ENCODE measurements at places on chromosomes 11 and 22.

DNA sequence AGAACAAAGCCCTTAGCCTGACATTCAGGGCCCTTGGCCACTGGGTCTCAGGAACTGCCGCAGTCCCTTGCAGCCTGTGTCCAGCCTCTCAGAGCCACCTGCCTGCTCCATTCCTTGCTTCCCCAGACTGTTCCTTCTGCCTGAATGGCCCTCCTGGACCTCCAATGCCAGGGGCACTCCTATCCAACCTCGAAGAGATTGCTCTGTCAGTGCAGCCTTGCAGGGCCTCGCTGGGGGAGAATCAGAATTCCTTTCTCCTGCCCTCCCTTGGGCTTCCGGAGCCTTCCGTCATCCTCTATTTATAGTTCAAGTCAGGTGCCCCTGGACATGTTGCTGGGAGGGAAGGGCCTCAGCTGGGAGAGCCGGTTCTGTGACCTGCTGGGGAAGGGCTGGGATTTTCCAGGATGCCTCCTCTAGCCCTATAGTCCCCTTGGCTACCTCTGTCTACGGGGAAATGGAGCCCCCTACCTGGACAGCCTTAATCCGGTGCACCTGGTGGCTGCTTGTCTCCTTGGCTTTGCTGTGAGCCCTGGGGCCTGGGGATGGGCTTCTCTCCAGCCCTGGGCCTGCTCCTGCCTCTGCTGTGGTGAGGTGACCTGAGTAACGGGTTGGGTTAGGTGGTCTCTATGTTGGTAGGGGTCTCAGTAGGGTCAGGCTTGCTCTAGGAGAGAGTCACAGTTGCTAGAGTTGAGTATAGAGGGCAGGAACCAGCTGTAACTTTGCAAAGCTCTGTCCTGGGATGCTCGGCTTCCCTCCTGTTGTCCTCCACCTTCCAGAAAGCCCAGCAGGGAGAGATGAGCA lies 45.9 kb upstream of the SYT7 start:
- DNase-seq, result no peak

GRCh38 chr22:35128637-35129036 lies 62.7 kb downstream of the ISX start:
- DNase-seq, result no peak

DNA sequence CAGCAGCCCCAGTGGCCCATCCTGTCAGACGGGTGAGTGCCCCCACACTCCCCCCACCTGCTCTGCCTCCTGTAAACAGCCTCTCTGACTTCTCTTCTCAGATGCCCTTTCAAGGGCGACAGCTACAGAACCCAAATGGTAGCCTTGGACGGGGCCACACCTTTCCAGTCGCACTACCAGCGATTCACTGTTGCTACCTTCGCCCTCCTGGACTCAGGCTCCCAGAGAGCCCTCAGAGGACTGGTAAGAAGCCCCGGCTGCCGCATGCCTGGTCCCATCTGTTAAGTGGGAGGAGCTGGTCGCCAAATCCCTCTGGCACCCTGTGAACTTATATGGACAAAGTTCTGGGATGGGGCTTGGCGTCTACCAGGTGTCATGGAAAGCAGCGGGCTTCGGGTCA lies 6.2 kb downstream of the ZP1 start:
- no peak for DNase-seq

- DNase-seq, result no peak
Measured at GRCh38 chr11:29996016-29996415, 20.8 kb downstream of the KCNA4 start.

GRCh38 chr11:68009391-68010089 lies 587 bp upstream of the ALDH3B1 start:
- DNase-seq, result no peak

GRCh38 chr11:1327064-1327460 lies 17.6 kb upstream of the TOLLIP start:
- DNase-seq, result no peak

GRCh38 chr11:87739261-87739660 lies 436.0 kb downstream of the RAB38 start:
- DNase-seq, result no peak

- DNase-seq, result no peak
Measured at GRCh38 chr11:13224324-13224723, 53.3 kb upstream of the BMAL1 start.

Data from AG09309 (cell line).